Right cardiac atrium (tissue), 5 donors: ENCODE measurements at places on chromosomes 7 and 10. TPM values are rescaled to one million over a fixed set of nuclear protein-coding genes. Genes with fewer than 3 reads are reported as not detected.
A peak's percentile ranks its signal among the peaks of the same experiment; 100 is the strongest.

Gene BET1
- 16.4 TPM for total RNA-seq

DNA sequence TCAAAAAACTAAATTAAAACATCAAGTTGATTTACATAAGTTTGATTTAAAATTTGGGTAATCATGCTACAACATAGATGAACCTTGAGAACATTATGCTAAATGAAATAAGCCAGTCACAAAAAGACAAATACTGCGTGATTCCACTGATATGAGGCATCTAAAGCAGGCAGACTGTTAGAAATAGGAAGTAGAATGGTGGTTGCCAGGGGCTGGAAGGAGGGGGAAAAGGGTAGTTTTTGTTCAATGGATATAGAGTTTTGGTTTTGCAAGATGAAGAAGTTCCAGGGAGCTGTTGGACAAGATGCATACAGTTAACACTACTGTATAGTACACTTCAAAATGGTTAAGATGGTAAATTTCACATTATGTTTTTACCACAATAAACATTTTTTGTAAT is 45.0 kb upstream of the IFRD1 start:
- DNase-seq = no peak

- DNase-seq = no peak
These were observed 1.2 kb downstream of the PDZD7 start for GRCh38 chr10:101029520-101030295.

Gene CHN2
- total RNA-seq = 6.4 TPM

DNA sequence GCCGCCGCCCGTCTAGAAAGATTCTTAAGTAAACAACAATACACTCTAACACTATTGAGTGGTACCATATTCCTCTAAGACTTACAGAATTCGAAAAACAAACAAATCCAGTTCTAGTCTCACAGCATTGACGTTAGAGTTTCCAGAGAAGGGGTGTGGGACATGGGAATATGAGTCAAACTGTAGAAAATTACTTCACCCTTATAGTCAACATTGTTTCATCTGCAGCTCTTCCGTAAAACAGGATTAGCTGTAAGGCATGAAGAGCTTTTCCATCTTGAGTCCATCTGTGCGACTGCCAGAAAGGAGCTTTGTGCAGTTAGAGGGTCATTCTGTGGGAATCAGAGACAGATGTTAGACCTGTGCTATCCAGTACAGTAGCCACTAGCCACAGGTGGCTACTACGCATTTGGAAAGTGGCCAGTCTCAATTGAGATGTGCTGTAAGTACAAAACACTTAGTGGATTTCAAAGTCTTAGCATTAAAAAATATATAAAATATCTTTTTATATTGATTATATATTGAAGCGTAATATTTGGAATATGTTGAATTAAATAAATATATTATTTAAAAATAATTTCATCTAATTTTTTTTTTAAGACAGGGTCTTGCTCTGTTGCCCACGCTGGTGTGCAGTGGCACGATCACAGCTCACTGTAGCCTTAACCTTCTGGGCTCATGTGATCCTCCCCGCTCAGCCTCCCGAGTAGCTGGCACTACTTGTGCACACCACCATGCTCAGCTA is 79.8 kb upstream of the MPP7 start:
- DNase-seq = no peak

- no peak for DNase-seq
These were observed 7.2 kb downstream of the UPP1 start for GRCh38 chr7:48096273-48096672.

DNA sequence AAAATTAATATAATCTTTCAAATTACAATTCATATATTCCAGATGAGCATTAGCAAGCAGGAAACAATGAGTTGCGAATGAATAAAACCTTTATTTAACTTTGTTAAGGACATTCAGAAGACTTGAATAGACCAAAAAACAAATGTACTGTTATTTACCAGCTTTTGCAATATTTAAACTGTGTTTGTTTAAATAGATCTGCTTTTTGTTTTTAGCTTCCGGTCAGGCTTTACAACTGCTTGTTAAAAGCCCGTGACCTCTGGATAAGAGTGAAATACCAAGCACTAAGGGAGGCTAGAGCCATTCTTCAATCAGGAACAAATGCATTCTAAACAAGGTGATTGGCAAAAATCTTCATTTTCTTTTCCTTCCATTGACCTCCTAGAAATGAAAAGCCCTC is 184.9 kb upstream of the GNAI1 start:
- DNase-seq = no peak

GRCh38 chr7:94409200-94409948 is 14.7 kb downstream of the COL1A2 start:
- DNase-seq = peak; percentile 40

GRCh38 chr7:105020926-105021325 is 6.9 kb downstream of the KMT2E start:
- DNase-seq = no peak

DNA sequence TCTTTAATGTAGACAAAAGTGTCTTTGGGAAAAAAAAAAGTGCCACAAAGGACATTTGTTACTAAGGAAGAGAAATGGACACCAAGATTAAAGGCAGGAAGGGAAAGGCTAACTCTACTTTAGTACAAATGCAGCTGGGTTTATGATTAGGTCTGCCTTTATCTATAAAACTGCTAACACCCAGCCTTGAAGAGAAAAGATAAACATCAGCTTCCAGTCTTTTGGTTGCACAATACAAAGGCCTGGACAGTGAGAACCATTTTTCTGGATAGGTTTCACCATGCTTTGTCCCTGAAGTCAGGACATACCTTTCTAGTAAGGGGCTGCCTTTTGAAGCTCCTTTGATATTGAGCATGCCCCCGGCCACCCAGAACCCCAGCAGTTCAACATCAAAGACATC is 45.1 kb downstream of the ZNF248 start:
- no peak for DNase-seq

Gene IGF2BP3
- total RNA-seq = not detected

DNA sequence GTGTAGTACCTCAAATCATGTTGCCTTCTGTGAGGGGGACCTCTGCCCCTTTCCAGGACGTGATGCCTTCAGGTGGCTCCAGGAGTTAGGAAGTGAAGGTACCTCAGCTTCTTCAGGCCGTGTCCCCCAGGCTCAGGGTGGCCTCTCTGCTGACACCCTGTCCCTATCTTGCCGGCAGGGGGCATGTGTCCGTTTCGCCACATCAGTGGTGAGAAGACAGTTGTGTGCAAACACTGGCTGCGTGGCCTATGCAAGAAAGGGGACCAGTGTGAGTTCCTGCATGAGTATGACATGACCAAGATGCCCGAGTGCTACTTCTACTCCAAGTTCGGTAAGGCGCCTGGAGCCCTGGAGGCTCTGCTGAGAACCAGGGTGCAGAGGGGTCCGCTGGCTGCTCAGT is 9.2 kb downstream of the CPSF4 start:
- no peak for DNase-seq

- no peak for DNase-seq
These were observed 494.9 kb upstream of the AKR1E2 start for GRCh38 chr10:4331150-4331549.
